ENCODE measurements at places on chromosomes 4 and X. TPM values are rescaled to one million over a fixed set of nuclear protein-coding genes. Genes with fewer than 3 reads are reported as not detected.

The PFKFB1 gene
- total RNA-seq, result not detected

The PPARGC1A gene
- 0.59 TPM for total RNA-seq

The COL25A1 gene
- total RNA-seq, result not detected

The YY2 gene
- 2.2 TPM for total RNA-seq

The INTU gene
- total RNA-seq, result 3.3 TPM

The NAA11 gene
- total RNA-seq, result not detected

The STOX2 gene
- total RNA-seq, result 0.39 TPM

The DGKK gene
- not detected for total RNA-seq

The CLGN gene
- 0.98 TPM for total RNA-seq

The FNIP2 gene
- total RNA-seq, result 19.1 TPM

The PDCL2 gene
- total RNA-seq, result not detected

The ITIH6 gene
- total RNA-seq, result not detected

The RIBC1 gene
- 0.73 TPM for total RNA-seq

The FRAS1 gene
- 28.3 TPM for total RNA-seq

The SLC25A43 gene
- total RNA-seq, result 25.0 TPM

The FAT4 gene
- total RNA-seq, result 13.1 TPM

The TMEM192 gene
- total RNA-seq, result 5.1 TPM

The SLC6A14 gene
- not detected for total RNA-seq

The IL2 gene
- total RNA-seq, result not detected

The LINC00632 gene
- total RNA-seq, result 7.3 TPM

The SRPX2 gene
- total RNA-seq, result 78.2 TPM
